Adrenal gland (tissue), 19 donors: ENCODE measurements at places on chromosomes 5 and 9. TPM values are rescaled to one million over a fixed set of nuclear protein-coding genes. Genes with fewer than 3 reads are reported as not detected.
A peak's percentile ranks its signal among the peaks of the same experiment; 100 is the strongest.

- no peak overlapping the region for H3K4me3 ChIP-seq
- H3K4me1 ChIP-seq, result no peaks in the 10 kb centered on the region
- H3K27me3 ChIP-seq, result no peaks in the 10 kb centered on the region
- H3K36me3 ChIP-seq, result peaks cover 95% of the 10 kb centered on the region
These were observed 32.3 kb downstream of the SH3GLB2 start for GRCh38 chr9:128995791-128996190.

GRCh38 chr5:43150748-43151147 is 30.0 kb downstream of the ZNF131 start:
- no peak overlapping the region for H3K4me3 ChIP-seq
- H3K36me3 ChIP-seq, result peaks cover 5% of the 10 kb centered on the region
- H3K4me1 ChIP-seq, result no peaks in the 10 kb centered on the region
- no peaks in the 10 kb centered on the region for H3K27me3 ChIP-seq

- no peak overlapping the region for H3K4me3 ChIP-seq
- H3K36me3 ChIP-seq, result no peaks in the 10 kb centered on the region
- DNase-seq, result peak; percentile 78
- H3K27ac ChIP-seq, result no peak overlapping the region
- H3K27me3 ChIP-seq, result no peaks in the 10 kb centered on the region
These were observed 60.1 kb upstream of the HSPA9 start for GRCh38 chr5:138635265-138635664.

DNA sequence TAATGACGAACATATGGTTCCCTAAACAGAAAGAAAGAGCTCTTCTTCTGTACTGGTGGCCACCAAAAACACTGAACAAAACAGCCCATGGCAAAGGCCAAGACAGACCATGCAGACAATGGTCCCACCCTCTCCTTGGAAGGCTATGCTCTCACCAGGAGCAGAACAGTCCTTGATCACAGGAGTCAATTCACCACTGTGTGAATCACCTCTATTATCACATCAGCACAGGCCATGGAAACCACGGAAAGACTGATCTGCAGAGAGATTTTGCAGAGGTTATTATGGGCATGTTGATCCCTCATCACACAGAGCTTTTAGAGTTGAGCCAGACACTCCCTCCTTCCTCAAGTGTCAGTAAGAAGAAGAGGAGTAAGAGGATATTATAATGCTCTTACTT is 134.0 kb upstream of the RASEF start:
- peaks cover 7% of the 10 kb centered on the region for H3K27me3 ChIP-seq
- H3K27ac ChIP-seq, result no peak overlapping the region
- no peaks in the 10 kb centered on the region for H3K36me3 ChIP-seq
- H3K4me3 ChIP-seq, result no peak overlapping the region
- DNase-seq, result no peak

The CD180 gene
- total RNA-seq, result 2.8 TPM

- H3K36me3 ChIP-seq, result no peaks in the 10 kb centered on the region
- H3K27me3 ChIP-seq, result no peaks in the 10 kb centered on the region
- H3K27ac ChIP-seq, result no peak overlapping the region
- DNase-seq, result no peak
- H3K4me1 ChIP-seq, result no peaks in the 10 kb centered on the region
- H3K4me3 ChIP-seq, result no peak overlapping the region
These were observed 142.1 kb downstream of the MLLT3 start for GRCh38 chr9:20480249-20480648.

The EFNA5 gene
- 2.8 TPM for total RNA-seq

DNA sequence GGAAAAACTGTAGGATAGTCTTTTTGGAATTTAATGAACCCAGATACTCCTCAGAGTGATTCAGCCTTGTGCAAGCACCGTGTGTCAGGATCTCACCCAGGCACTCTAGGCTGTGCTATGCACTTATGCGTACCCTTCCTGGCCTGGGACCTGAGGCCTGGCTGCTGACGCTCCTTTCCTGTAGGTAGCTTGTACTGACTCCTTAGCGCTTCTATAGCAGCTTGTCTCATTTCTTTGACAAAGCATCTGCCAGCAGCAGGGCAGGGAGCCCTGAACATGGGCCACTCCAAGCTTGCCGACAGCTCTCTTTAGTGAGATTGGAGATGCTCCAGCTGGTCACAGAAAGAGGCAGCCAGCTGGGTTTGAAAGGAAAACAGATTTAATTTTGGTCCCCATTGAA is 147.3 kb downstream of the SGCD start:
- H3K4me1 ChIP-seq, result peaks cover 16% of the 10 kb centered on the region
- no peak for DNase-seq
- no peak overlapping the region for H3K27ac ChIP-seq
- no peak overlapping the region for H3K4me3 ChIP-seq

GRCh38 chr5:139668064-139668880 is 20.1 kb downstream of the CXXC5 start:
- H3K36me3 ChIP-seq, result no peaks in the 10 kb centered on the region
- peaks cover 83% of the 10 kb centered on the region for H3K4me1 ChIP-seq
- H3K27me3 ChIP-seq, result no peaks in the 10 kb centered on the region
- H3K27ac ChIP-seq, result peak overlapping the region; percentile 70
- DNase-seq, result peak; percentile 53

The OR1Q1 gene
- total RNA-seq, result not detected

DNA sequence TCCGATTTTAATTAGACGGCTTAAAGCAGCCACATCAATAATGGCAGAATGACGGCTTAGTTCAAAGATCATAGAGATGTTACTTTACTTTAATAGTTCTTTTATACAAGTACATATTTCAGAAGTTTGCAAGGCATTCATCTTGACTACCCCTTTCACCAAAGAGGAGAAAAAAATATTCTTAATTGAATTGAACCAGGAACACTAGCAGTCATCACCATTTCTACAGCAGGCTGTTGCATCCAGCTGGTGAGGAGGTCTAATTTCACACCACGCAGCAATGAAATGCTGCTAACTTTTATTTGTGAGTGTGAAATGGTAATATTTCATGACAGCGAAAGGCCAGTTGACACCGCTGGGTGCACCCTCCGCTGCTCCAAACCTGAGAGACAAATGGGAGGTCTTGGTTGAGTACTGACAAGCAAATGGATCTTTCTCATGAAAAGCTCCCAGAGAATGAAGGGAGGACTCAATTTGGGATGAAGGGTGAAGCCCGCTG is 322.2 kb downstream of the GLIS3 start:
- DNase-seq, result no peak
- no peaks in the 10 kb centered on the region for H3K4me1 ChIP-seq
- no peaks in the 10 kb centered on the region for H3K36me3 ChIP-seq
- H3K27me3 ChIP-seq, result no peaks in the 10 kb centered on the region
- H3K4me3 ChIP-seq, result no peak overlapping the region

GRCh38 chr5:146006470-146007190 is 70.3 kb downstream of the SH3RF2 start:
- peaks cover 5% of the 10 kb centered on the region for H3K4me1 ChIP-seq
- H3K36me3 ChIP-seq, result no peaks in the 10 kb centered on the region
- H3K27ac ChIP-seq, result no peak overlapping the region
- DNase-seq, result no peak

- no peaks in the 10 kb centered on the region for H3K27me3 ChIP-seq
- H3K27ac ChIP-seq, result no peak overlapping the region
- peaks cover 5% of the 10 kb centered on the region for H3K36me3 ChIP-seq
- H3K4me1 ChIP-seq, result no peaks in the 10 kb centered on the region
These were observed 17.3 kb downstream of the QSOX2 start for GRCh38 chr9:136228107-136228875.
